Fibroblast of villous mesenchyme (primary cell): ENCODE measurements at places on chromosomes 12 and 14. TPM values are rescaled to one million over a fixed set of nuclear protein-coding genes. Genes with fewer than 3 reads are reported as not detected.
A peak's percentile ranks its signal among the peaks of the same experiment; 100 is the strongest.

- DNase-seq: no peak
Observed at GRCh38 chr12:67331123-67331522, 62.0 kb downstream of the CAND1 start.

The POTEG gene
- not detected in 2 replicates for total RNA-seq

The TSHR gene
- total RNA-seq: not detected in 2 replicates

GRCh38 chr12:93009533-93009932, 80.4 kb upstream of the EEA1 start:
- no peak for DNase-seq

DNA sequence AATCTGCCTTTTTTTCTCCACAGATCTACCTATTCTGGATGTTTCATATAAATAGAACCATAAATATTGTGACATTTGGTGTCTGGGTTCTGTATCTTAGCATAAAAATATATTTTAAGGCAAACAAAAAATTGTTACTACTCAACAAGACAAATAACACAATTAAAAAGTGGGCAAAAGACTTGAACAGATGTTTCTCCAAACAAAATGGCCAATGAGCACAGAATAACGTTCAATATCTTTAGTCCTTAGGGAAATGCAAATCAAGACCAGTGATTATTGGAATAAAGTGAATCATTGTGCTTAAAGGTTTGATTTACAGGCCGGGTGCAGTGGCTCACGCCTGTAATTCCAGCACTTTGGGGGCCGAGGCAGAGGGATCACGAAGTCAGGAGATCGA, 1331.3 kb downstream of the AACS start:
- DNase-seq: no peak

The RNF212B gene
- not detected in 2 replicates for total RNA-seq

DNA sequence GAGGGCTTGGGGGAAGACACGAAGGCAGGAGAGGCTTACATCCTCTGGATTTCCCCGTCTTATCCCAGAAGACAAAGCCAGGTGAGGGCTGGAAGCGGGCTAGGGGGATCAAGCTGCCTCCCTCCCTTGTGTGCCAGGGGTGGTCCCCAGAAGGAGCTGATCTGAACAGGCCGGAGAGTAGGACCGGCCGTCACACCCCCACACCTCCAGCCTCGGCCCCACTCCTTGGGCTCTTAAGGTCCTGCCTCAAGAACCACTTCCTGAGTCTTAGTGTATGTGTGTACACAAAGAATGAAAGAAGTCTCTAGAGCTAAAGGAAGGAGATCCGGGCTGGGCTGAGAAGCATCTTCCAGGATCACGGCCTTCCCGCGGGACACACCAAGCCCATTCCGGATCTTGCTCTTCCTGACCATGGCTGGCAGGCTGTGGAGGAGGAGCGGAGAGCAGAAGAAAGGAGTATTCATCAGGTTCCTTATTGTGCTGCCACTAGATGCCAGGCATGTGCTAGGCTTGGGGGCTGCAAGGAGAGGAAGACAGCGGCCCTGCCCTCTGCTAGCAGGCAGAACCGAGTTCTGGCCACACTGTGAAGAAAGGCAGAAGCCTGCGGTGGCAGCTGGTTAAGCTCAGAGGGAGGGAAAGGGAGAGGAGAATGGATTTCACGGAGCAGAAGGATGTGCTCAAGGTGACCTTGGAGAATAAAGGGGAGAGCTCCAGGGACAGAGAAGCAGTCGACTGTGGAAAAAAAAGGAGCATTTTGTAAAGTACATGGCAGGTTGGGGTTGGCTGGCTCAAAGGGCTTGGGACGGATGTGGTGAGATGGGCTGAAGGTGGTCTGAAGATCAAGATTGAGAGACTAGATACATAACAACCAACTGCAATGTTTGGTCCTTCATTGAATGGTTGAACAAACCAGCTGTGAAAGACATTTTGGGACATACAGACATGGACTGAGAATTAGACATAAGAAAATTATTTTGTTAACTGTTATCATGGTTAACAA, 1.3 kb upstream of the CD63 start:
- peak; percentile 65 for DNase-seq

The CRY1 gene
- 25.4 and 25.5 TPM in 2 replicates for total RNA-seq

DNA sequence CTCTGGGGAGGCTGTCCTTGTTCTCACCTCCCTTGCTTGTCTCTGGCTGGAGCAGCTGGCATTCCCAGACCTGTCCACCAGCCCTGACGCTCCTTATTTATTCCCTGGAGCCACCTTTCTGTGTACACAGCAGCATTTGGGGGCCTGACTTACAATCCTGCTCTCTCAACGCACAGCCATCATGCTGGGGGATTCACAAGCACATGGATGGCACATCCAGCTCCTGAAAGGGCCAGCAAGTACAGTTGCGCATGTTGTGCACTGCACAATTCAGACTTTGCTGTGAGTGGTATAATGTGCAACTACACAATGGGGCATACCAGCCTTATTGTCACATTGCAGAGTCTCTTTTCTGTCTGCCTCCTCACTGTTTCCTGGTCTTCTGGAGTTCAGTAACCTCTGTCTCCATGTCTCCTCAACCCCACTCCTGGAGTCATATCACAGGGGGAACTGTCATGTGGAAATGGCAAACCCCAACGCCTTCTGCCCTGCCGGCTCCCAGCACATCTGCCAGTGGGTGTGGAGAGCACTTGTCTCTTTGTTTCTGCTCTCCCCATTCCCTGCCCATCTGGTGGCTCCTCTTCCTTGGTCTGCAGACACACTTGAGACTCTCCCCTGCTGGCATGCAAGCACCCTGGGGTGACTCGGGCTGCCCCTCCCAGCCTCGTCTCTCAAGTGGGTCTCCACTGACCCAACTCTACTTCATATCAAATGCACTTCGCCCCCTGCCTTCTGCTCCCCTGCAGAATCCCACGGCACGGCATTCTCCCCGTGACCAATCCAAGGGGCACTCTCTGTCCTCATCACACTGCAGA, 41.2 kb upstream of the MEG3 start:
- no peak for DNase-seq

The RNASE3 gene
- total RNA-seq: not detected in 2 replicates

The GARIN6 gene
- not detected in 2 replicates for total RNA-seq

- DNase-seq: peak; percentile 74
Observed at GRCh38 chr12:50242751-50243191, 40.5 kb downstream of the LIMA1 start.

GRCh38 chr12:2792671-2793500, 1.9 kb upstream of the FKBP4 start:
- no peak for DNase-seq

DNA sequence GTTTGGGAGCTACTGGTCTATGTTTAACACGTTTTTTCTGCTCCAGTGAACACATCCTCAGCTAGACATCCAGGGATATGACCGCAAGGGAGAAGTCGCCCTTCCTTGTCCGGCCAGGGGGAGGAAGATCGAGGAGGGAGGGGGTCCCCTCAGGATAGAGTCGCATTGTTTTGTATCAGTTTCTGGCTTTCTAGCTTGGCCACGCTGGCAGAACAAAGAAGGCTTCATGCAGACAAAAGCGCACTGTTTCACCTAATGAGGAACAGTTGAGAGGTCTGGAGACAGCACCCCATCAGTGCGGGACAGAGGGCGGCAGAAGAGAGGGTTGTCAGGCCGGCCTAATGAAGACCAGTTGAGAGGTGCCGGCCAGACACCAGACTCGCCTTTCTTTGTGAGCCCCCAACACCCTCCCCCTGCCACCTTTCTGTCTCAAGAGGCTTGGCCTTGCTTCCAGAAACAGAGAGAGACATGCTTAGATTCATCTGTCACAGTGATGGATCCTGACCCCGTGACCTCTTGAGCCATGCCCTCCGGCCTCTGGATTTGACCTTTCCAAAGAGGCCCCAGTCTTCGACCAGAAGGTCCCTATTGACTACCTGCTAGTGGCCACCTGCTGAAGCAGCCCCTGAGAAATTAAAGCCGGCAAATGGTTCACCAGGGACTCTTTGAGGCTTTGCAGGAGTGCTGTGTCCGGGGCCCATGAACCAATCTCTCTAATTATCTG, 254.7 kb upstream of the TBX3 start:
- DNase-seq: no peak

GRCh38 chr12:3298603-3299002, 192.4 kb upstream of the PRMT8 start:
- DNase-seq: no peak

The SLC4A8 gene
- 6.9 and 9.0 TPM in 2 replicates for total RNA-seq

The NOXRED1 gene
- total RNA-seq: under 0.01 TPM in 2 replicates

- DNase-seq: no peak
Observed at GRCh38 chr12:100953217-100953616, 158.6 kb downstream of the ANO4 start.

- DNase-seq: no peak
Observed at GRCh38 chr12:107437954-107438353, 247.6 kb upstream of the PWP1 start.

DNA sequence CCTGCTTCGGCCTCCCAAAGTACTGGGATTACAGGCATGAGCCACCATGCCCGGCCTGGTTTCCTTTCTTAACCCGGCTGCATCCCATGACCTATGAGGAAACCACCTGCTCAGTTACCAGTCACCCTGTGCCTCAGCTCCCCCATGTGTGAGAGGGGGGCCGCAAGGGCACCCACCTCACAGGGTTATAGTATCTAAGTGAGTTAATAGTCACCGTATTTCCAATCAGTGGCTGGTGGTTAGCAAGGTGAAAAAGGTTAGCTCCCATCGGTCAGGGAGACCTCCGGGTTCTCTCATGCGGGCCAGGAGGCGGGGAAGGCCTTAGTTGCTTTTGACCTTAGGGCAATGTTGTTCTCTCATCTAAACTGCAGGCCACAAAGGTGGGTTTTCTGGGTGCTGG, 6.7 kb downstream of the LRP1 start:
- no peak for DNase-seq

The TAS2R13 gene
- total RNA-seq: 3.0 and 3.9 TPM in 2 replicates

The BCAT1 gene
- total RNA-seq: 199 and 229 TPM in 2 replicates

The MSI1 gene
- total RNA-seq: not detected in 2 replicates

The IQSEC3 gene
- total RNA-seq: under 0.01 TPM in 2 replicates

DNA sequence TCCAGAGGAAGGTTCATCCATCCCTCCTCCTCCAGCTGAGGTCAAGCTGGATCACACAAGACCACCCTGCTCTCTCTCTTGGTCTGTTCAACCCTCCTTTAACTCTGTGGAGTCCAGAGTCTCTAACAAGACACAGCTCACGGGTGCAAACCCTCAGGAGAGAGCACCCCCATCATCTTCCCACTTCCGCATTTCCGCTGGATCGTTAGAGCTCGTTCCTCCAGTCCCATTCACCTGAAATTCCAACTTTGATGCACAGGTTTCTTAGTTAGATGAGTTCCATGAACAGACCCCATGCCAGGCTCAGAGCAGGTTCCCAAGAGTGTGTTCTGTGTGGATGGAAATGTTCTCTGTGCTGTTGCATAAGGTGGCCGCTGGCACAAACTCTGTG, 44.5 kb upstream of the P2RX7 start:
- no peak for DNase-seq

The SYNDIG1L gene
- total RNA-seq: not detected in 2 replicates

DNA sequence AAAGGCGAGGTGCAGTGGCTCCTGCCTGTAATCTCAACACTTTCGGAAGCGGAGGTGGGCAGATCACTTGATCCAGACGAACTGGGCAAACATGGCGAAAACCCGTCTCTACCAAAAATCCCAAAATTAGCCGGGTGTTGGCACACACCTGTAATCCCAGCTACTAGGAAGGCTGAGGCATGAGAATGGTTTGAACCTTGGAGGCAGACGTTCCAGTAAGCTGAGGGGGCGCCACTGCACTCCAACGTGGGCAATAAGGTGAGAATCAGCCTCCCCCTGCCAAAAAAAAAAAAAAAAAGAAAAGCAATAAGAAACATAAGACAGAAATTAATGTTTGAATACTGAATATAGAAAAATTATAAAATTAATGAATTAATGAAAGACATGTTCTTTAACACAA, 928.7 kb downstream of the LRFN5 start:
- DNase-seq: no peak

DNA sequence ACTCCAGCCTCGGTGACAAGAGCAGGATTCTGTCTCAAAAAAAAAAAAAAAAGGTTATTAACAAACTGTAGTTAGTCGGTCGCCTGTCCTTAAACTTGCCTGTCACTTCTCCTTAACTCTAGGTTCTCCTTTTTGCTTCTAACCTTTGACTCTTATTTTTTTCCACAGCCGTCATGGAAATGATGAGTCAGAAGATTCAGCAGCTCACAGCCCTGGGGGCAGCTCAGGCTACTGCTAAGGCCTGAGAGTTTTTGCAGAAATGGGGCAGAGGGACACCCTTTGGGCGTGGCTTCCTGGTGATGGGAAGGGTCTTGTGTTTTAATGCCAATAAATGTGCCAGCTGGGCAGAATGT, 418 bp upstream of the MYG1 start:
- DNase-seq: peak; percentile 88

The FGF6 gene
- total RNA-seq: not detected in 2 replicates

The ZNF384 gene
- total RNA-seq: 19.4 and 20.3 TPM in 2 replicates

- DNase-seq: peak; percentile 91
Observed at GRCh38 chr12:59597385-59597781, 1.6 kb downstream of the SLC16A7 start.

GRCh38 chr14:104524726-104525125, 54.8 kb upstream of the C14orf180 start:
- DNase-seq: no peak

DNA sequence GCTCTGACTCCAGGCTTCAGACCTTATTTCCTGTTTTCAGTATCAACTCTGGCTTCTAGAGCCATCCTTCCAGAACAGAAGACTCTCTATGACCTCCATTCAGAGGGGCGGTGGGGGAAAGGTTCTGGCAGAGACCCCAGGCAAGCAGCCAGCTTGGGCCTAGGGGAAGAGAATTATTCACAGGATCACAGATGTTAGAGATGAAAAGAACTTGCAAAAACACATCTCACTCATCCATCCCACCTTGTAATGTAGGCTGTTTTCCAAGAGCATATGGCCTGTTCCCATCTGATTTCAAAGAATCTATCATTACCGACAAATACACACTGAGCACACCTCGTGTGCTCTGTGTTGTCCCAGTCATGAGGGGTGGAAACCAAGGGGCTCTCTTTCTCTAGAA, 131.9 kb downstream of the GRIN2B start:
- DNase-seq: no peak

DNA sequence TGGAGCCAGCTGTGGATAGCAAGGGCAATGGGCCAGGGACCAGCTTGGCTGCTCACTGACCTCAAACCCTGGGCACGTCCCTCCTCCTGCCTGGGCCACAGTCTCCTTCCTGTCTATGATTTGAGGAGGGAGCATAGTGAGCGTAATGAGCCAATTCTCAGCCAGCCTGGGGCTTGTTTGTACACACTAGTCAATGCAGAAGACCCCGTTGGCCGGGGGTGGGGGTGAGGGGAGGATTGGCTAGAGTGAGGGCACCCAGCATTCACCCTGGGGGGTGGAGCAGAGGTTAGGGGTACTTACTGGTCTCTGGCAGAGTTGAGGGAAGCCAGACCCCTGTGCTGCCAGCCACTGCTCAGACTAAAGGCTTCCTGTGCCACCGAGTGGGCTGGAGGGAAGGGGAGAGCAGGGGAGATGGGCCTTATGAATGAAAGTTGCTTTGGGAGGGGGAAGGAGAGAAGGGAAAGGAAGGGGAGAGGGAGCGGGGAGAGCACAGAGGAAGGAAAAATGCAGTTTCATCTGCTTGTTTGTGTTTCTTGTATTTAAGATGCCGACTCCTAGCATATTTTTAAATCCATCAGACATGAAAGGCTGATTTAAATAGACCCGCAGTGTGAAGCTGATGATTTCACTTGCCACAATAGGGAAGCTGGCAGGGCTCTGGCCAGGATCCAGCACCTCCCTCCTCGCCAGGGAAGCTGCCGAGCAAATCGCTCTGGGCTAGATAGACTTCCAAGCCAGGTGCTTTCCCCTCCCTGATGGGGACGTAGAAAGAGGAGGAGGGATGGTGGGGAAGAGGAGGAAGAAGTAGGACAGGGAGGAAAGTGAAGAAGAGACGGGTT, 114.0 kb downstream of the PRMT8 start:
- no peak for DNase-seq
